ENCODE measurements at places on chromosomes 4 and X. TPM values are rescaled to one million over a fixed set of nuclear protein-coding genes. Genes with fewer than 3 reads are reported as not detected.

DNA sequence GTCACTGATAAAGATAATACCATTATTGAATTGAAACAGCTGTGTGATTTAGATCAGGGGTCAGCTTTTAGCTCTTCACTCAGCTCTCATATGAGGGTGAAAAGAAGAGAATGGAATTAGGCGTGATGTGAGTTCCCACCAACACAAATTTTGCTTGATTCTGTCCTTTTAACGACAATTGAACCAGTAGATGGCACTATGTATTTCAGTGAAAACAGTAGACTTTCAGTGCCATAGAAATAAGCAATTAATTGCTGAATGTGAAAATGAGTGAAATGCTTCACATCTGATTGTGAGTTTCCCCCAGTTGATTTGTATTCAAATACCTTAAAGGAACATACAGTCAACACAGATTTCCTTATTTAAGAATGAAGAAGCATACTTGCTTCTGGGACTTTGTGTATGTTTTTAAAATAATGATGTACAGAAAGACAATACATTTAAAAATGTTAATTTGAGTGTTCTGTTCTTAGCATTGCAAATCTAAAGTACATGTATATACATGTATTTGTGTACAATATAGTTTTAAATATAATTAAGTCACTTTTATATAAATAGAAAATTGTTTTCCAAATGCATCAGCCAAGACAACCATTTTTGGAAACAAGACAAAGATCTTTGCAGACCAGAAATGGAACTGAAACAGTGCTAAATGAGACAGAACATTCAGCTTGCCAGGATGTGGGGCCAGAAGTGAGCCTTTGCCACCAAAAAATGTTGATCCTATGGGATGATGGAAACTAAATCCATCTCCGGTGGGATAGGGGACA, 178.8 kb downstream of the SNCA start:
- DNase-seq, result peak; percentile 3

GRCh38 chrX:153685156-153685536, 2.6 kb upstream of the SLC6A8 start:
- DNase-seq, result no peak

DNA sequence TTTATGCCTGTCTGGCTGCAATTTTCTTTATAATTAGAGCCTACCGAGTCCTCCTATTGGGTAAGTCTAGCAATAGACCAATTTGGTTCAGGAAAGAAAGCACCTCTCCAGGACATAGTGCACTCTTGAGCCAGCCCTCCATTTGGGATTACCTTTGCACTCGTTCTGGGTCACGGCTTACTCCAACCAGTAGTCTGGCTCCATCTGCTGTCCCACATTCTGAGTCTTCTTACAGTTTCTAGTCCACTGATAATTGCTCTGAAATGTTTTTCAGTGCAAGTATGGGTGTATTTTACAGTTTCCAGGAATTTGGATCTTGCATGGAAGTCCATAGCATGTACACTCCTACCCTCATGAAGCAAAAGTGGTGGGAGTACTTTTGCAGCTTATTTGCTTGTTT, 34.8 kb upstream of the USP51 start:
- no peak for DNase-seq

GRCh38 chr4:120432301-120432860, 365.7 kb upstream of the MAD2L1 start:
- DNase-seq, result no peak

DNA sequence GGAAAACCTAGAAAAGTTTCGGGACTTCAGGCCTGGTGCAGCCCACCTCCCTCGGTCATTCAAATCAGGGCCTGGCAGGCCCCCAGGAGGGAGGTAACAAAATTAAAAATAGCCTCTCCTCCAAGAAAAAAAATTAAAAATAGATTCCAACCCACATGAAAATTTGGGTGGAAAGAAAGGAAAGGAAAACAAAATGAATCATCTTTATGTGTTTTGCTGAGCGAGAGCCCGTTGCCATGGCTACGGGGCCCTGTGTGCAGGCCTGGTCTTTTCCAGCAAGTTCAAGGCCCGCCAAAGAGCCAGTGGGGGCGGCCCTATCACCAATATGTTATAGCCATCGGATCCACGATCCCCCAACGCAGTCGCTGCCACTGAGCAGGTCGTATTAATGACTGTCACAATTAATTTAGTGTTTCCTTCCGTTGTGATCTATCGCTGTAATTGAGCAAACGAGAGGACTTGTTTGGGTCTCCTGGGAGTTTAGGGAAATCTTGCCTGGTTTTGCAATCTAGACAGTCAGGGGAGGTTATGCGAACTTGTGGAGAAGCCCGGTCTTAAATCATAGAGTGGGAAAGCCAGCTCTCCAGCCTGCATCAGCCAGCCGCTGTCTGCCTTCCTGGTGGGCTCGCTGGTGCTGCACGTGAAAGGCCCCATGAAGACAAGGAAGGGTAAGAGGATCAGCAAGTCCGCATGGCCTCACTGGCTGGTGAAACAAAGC, 452.4 kb downstream of the BCOR start:
- no peak for DNase-seq

DNA sequence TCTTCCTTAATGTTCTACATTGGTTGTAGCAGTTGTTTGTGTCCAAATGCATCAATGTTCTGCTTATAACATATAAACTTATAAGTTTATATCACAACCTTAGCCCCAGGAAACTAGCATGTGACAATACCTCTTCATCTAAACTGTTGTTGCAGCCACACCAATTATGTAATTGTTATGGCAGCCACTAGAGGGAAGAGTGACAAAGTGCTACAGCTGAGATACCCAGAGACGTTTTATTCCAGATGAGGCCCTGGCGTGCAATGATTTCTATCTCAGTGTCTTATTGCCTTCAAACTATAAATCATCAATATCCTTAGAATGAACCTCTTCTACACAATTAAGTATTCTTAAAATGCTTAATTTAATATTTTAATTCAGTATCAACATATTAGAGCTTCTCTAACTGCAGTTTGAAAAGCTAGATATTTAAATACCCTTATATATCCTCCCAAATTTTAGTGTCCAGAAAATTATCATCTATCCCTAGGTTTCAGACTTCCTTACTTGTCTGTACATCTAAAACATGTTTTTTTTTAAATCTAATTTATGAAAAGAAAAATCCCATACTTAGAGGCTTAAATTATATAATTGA, 171.6 kb downstream of the PCDH10 start:
- DNase-seq, result no peak

DNA sequence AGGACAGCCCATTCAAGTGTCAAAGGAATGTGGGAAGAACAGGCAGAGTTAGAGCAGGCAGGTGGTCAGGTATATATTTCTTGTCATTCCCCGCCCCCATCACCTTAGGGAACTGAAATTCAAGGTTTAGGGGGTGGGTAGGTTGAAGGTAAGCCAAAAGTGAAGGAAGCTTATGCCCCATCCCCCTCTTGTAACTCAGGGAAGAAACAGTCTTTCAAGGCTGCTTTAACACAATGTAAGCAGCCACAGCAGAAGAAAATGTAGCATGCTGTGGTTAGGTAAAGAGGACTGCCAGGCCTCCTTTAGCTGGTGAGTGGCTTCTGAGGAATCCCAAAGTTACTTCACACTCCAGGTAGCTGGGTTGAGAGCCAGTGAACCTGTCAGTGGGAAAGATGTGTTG, 122.3 kb downstream of the RS1 start:
- DNase-seq, result no peak

GRCh38 chr4:79181190-79181589, 144.7 kb downstream of the NAA11 start:
- DNase-seq, result no peak

CXCL11 gene
- not detected for total RNA-seq

CLGN gene
- total RNA-seq, result 4.5 TPM

FREM3 gene
- total RNA-seq, result under 0.01 TPM
